ENCODE measurements at places on chromosomes 2 and 18.

GRCh38 chr18:23387265-23387664, 65.8 kb upstream of the RIOK3 start:
- no peak for DNase-seq

DNA sequence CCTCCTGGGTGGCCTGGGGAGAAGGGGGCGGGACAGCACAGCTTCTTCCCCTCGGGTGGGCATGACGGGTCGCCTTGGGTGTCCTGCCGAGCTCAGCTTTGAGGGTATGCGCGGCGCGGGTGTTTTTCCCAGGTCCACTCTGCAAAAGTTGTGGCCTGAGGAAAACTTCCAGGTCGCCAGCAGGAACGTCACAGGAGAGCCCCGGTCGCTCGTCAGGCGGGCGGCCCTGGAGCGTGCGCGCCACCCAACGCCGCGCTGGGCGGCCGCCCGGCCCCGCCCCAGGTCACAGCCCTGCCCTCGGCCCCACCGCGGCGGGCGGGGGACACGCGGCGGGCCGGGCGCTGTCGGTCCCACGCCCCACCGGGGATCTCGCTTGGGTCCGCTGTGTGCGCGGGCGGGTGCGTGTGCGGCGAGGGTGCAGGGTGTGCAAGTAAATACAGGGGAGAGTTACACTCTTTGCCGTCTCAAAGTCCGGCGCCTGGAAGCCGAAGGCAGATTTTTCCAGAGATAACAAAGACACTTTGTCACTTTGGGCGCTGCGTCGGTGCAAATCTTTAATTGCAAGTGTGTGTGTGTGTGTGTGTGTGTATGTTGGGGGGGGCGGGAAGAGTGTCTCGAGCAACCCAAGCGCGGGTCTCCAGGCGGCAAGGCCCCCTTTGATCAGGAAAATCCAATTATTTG, 616 bp upstream of the SP5 start:
- no peak for DNase-seq

GRCh38 chr2:190882411-190882766, 1.8 kb downstream of the GLS start:
- DNase-seq = no peak

- no peak for DNase-seq
These were observed 298.0 kb upstream of the TANK start for GRCh38 chr2:160862226-160862625.

DNA sequence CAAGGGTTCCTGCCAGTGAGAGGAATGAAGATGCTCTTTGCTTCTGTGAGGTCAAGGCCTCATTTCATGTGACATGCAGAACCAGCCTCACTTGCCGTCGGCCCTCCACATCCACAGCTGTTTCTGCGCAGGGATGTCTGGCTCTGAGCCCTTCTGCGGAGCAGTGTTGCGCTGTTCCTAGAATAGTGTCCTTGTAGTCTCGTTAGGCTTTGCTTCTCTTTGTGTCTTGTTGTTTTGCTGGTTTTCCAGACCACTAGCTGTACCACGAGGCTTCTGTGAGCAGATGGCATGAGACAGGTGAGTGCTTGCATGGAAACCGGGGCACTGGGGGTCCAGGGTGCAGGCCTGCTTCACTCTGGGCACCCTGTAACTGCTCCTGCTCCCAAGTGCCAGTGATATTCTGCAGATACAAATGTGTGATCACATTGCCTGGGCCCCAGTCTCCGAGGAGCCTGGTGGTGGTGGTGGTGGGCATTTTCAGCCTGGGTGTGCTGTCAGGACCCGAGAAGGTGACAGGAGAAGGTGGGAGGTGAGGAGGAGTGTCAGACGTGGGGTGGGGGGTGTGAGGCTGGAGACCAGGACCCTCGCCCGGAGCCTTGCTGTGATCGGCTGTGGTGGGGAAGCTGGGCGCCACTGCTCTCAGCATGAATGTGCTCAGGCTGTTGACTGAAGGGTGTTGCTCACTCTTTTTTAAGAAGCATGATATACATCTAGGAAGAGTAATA, 34.3 kb downstream of the LDLRAD4 start:
- no peak for DNase-seq

GRCh38 chr2:217186152-217186551, 326.3 kb upstream of the TNP1 start:
- DNase-seq = no peak

Data from CD4-positive, alpha-beta T cell treated with Interleukin-15 for 4 hours (primary cell).